ENCODE measurements at places on chromosomes 11 and 22. TPM values are rescaled to one million over a fixed set of nuclear protein-coding genes. Genes with fewer than 3 reads are reported as not detected.

C11orf91 gene
- total RNA-seq, result 0.33 TPM

FXYD6 gene
- 0.33 TPM for total RNA-seq

FREY1 gene
- 2.6 TPM for total RNA-seq

APOL1 gene
- total RNA-seq, result 3.6 TPM

Measured in vein endothelial cell (primary cell).